ENCODE measurements at places on chromosomes 4 and X. TPM values are rescaled to one million over a fixed set of nuclear protein-coding genes. Genes with fewer than 3 reads are reported as not detected.

The STS gene
- total RNA-seq: 1.0 TPM

The MAML3 gene
- total RNA-seq: 5.9 TPM

The CASK gene
- 39.2 TPM for total RNA-seq

The SLC10A4 gene
- 1.5 TPM for total RNA-seq

The ADAMTS3 gene
- total RNA-seq: 5.5 TPM

- DNase-seq: peak; percentile 19
These were observed 745 bp downstream of the TRIM2 start for GRCh38 chr4:153204728-153205648.

GRCh38 chrX:65837875-65838549 is 170.6 kb downstream of the MSN start:
- no peak for DNase-seq

The CORIN gene
- 0.07 TPM for total RNA-seq

- DNase-seq: peak; percentile 44
These were observed 69.8 kb downstream of the FHDC1 start for GRCh38 chr4:153005899-153006381.

The SLC10A7 gene
- total RNA-seq: 6.1 TPM

GRCh38 chr4:105058177-105058812 is 88.4 kb upstream of the TET2 start:
- no peak for DNase-seq

- no peak for DNase-seq
These were observed 805 bp downstream of the GATB start for GRCh38 chr4:151760002-151760401.

- peak; percentile 58 for DNase-seq
These were observed 16.8 kb downstream of the PF4 start for GRCh38 chr4:73964862-73965611.

The MAGEA1 gene
- total RNA-seq: not detected

The ASB5 gene
- 0.31 TPM for total RNA-seq

The GRID2 gene
- 19.1 TPM for total RNA-seq

- no peak for DNase-seq
These were observed 10.9 kb downstream of the MTMR1 start for GRCh38 chrX:150704030-150704613.

DNA sequence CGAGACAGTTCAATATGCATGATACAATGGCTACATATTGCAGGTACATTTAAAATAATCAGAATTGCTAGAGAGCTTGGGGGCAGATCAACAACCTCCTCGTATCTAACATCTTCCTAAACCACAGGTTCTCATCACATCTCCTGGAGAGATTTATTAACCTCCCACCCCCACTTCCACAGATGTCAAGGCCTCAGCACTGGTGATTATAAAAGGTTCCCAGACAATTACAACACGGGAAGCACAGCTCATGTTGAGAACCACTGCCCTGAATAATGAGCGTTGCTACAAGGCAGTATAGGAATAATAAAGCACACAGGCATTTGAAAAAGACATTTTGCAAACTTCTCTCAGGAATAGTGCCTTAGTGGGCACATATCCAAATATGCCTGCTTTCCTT is 42.8 kb downstream of the ELOVL6 start:
- no peak for DNase-seq

- no peak for DNase-seq
These were observed 127.9 kb downstream of the TACR3 start for GRCh38 chr4:103591841-103592240.
